ENCODE measurements at places on chromosomes 13 and 19. TPM values are rescaled to one million over a fixed set of nuclear protein-coding genes. Genes with fewer than 3 reads are reported as not detected.

Gene SERPINE3
- not detected for total RNA-seq

Gene YJEFN3
- total RNA-seq, result 4.4 TPM

Gene PSG6
- not detected for total RNA-seq

Gene DLL3
- total RNA-seq, result not detected

Gene LMTK3
- 18.9 TPM for total RNA-seq

DNA sequence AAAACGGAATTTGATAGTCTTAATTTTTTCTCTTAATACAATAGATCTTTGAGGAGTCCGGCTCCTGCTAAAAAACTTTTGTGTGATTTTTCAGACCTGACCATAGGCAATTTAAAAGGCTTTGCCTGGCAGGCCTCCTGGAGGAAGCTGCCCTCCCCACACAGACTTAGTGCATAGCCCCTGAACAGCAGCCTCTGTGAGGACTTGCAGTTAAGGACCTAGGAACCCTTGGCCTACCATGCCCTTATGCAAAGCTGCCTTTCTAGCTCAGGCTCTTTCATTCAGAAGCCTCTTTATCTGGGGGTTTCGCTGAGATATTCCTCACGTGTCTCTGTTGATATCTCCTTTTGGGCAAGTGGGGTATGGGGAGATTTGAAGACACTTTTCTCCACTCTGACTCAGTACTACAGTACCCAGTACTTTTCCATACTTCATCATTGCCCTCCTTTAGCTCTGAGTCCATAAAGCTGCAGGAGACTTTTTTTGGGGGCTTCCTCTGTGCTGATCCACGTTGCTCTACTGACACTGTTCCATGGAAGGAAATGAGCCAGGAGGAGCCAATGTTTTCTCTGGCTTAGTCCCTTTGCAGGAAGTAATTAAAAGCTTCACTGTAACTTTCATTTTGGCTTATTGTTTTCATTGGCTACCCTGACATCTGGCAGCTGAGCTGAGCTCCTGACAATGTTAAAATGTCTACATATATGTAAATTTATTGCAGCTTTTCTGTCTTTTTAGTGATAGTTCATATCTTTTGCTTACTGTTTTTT lies 283.1 kb downstream of the TDRD3 start:
- DNase-seq, result no peak
- H3K27ac ChIP-seq, result no peak overlapping the region
- H3K4me1 ChIP-seq, result no peaks in the 10 kb centered on the region
- no peak overlapping the region for H3K4me3 ChIP-seq

DNA sequence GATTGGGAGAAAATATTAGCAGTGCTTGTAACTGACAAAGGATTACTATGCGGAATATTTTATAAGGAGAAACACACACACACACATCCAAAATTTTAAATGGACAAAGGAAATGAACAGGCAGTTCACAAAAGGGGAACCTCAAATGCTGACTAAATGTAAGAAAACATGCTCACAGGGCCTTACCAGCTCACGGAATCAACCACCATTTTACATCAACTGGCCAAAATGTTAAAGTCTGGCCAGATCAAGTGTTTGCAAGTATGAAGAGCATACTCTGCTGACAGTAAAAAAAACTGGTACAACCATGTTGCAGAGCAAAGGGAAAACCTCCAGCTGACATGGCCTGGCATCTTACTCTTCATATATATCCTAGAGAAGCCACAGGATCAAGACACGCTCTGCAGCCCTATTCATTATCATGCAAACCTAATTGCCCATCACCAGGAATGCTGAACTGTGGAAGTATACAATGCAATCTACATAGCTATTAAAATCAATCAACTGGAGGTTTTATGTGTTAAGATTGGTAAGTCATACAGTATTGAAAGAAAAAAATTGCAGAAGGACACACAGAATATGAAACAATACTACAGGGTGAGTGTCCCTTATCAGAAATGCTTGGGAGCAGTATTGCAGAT lies 124.4 kb downstream of the RNF17 start:
- no peaks in the 10 kb centered on the region for H3K4me1 ChIP-seq
- H3K27ac ChIP-seq, result no peak overlapping the region
- H3K4me3 ChIP-seq, result no peak overlapping the region
- no peaks in the 10 kb centered on the region for H3K36me3 ChIP-seq

DNA sequence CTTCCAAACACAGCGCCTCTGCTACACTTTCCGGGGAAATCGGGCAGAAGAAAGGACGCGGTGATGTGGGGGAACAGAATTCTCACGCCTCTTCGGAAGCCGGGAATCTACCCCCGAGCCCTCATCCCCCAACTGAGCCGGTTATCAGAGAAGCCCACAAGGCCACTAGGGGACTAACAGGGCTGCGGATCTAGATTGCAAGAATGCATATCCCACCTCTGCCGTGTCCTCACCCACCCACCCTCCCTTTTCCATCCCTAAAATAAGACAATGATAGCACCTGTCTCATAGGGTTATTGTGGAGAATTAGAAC lies 1.1 kb downstream of the IGFLR1 start:
- peak overlapping the region; percentile 91 for H3K4me3 ChIP-seq
- DNase-seq, result no peak
- H3K36me3 ChIP-seq, result peaks cover 31% of the 10 kb centered on the region
- H3K4me1 ChIP-seq, result peaks cover 74% of the 10 kb centered on the region

DNA sequence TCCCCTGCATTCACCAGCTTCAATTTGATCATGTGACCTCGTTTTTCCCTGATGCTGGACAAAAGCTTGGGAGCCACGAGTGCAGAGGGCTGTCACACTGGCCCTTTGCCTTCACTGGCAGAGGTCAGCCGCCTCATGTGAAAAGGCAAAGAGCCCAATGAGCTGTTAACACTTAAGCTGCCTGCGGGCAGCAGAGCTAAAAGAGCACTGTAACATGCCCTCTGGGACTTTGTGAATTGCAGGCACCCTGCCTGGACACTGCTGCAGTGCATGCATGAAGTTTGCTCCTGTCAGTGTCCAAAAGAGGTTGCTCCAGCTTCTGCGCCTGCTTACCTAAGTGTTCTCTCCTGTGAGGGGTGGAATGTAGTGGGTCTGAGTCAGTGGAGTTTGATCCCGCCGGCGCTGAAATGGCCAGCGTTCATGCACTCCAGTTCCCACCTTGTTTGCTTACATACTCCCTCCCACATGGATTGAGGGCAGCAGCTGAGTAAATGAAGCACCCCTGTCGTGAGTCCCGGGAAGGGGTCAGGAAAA lies 193.7 kb downstream of the RFC3 start:
- H3K4me1 ChIP-seq, result no peaks in the 10 kb centered on the region
- no peaks in the 10 kb centered on the region for H3K36me3 ChIP-seq
- H3K4me3 ChIP-seq, result no peak overlapping the region
- H3K27ac ChIP-seq, result no peak overlapping the region

DNA sequence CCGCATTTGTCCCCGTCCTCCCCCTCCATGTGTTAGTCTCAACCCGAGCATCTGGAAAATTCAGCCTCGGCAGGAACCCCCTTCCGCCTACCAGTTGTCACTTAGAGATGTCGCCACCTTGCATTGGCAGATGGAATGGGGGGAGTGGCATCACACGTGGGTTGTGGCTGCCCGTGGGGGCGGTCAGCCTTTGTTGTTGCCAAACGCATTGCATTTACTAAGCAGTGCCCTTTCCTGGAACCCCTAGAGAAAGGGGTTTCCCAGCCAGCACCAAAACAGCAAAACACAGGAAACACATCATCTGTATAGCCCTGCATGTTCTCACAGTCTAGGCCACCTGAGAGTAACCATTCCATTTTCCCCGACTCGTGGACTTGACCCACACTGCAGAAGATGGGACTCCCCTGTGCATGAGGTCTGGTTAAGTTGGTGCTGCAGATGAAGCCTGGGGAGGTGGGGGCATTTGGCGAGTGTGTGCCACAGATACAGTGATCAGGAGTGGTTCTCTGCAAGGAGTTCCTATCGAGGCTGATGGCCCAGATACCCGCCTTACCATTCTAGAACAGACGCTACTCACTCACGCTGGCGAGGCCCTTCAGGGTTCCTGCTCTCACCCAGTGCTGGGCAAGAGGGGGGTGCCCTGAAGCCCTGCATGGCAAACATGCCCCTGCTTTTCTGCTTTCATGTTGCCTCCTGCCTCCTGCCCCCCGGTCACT lies 38.3 kb downstream of the TMED1 start:
- H3K27me3 ChIP-seq, result no peaks in the 10 kb centered on the region
- peak overlapping the region; percentile 86 for H3K27ac ChIP-seq

GRCh38 chr19:6906559-6907060 lies 19.2 kb downstream of the ADGRE1 start:
- H3K27me3 ChIP-seq, result no peaks in the 10 kb centered on the region
- H3K27ac ChIP-seq, result no peak overlapping the region
- H3K4me3 ChIP-seq, result no peak overlapping the region
- H3K36me3 ChIP-seq, result no peaks in the 10 kb centered on the region

DNA sequence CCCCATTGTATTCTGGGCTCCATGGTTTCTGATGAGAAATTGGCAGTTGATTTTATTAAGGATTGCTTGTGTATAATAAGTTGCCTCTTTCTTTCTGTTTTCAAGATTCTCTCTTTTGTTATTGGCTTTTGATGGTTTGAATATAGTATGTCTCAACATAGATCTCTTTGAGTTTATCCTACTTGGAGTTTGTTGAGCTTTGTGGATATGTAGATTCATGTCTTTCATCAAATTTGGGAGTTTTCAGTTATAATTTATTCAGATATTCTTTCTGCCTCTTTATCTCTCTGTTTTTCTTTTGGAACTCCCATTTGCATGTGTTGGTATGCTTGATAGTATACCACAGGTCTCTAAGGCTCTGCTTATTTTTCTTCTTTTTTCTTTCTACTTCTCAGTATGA lies 296.6 kb downstream of the ATP8A2 start:
- no peaks in the 10 kb centered on the region for H3K27me3 ChIP-seq
- no peaks in the 10 kb centered on the region for H3K4me1 ChIP-seq
- DNase-seq, result no peak
- no peaks in the 10 kb centered on the region for H3K36me3 ChIP-seq
- no peak overlapping the region for H3K27ac ChIP-seq

GRCh38 chr19:34560229-34560628 lies 78.7 kb downstream of the WTIP start:
- no peak overlapping the region for H3K27ac ChIP-seq
- peaks cover 7% of the 10 kb centered on the region for H3K27me3 ChIP-seq
- no peaks in the 10 kb centered on the region for H3K4me1 ChIP-seq
- DNase-seq, result no peak
- H3K36me3 ChIP-seq, result no peaks in the 10 kb centered on the region
- H3K4me3 ChIP-seq, result no peak overlapping the region

GRCh38 chr13:21670883-21671619 lies at the start of gene FGF9:
TSS of gene FGF9 (plus strand) at chr13:21671073. CDS start at chr13:21671913, 840 bp downstream.
- H3K27me3 ChIP-seq, result peaks cover 21% of the 10 kb centered on the region
- DNase-seq, result peak; percentile 90
- H3K27ac ChIP-seq, result no peak within 1 kb of the TSS
- peaks cover 62% of the 10 kb centered on the region for H3K4me1 ChIP-seq
- H3K36me3 ChIP-seq, result no peaks in the 10 kb centered on the region

GRCh38 chr13:32903720-32904119 lies 112.5 kb upstream of the KL start:
- no peaks in the 10 kb centered on the region for H3K27me3 ChIP-seq
- DNase-seq, result no peak
- H3K4me1 ChIP-seq, result no peaks in the 10 kb centered on the region
- H3K27ac ChIP-seq, result no peak overlapping the region

GRCh38 chr19:1857648-1858326 lies 5.6 kb downstream of the KLF16 start:
- H3K4me1 ChIP-seq, result peaks cover 94% of the 10 kb centered on the region
- peak overlapping the region; percentile 77 for H3K27ac ChIP-seq
- no peaks in the 10 kb centered on the region for H3K36me3 ChIP-seq
- no peak for DNase-seq

DNA sequence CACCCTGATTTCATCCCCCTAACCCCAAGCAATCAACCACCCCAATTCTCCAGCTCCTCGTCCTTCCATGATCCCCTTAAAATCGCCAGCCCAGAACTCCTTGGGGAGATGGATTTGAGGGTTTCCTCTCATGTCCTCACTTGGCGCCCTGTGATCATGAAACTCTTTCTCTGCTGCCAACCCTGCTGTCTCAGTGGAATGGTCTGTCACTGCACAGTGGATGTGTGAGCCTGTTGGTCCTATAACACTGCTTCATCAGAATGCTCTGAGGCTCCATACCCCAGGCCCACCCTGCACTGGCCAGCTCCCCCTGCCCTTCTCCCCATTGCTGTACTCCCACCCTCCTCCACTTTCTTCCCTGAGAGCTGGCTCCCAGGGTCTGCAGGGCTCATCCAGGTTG lies 12.6 kb upstream of the ZNF792 start:
- no peak overlapping the region for H3K4me3 ChIP-seq
- H3K27me3 ChIP-seq, result no peaks in the 10 kb centered on the region
- no peaks in the 10 kb centered on the region for H3K36me3 ChIP-seq
- H3K4me1 ChIP-seq, result peaks cover 21% of the 10 kb centered on the region
- H3K27ac ChIP-seq, result no peak overlapping the region
- no peak for DNase-seq

- H3K4me3 ChIP-seq, result no peak overlapping the region
- H3K4me1 ChIP-seq, result peaks cover 13% of the 10 kb centered on the region
- H3K36me3 ChIP-seq, result no peaks in the 10 kb centered on the region
- no peak overlapping the region for H3K27ac ChIP-seq
These were observed 547 bp downstream of the KCNN1 start for GRCh38 chr19:17967257-17968051.

GRCh38 chr13:30841154-30841553 lies 64.9 kb upstream of the MEDAG start:
- no peak overlapping the region for H3K27ac ChIP-seq
- H3K4me1 ChIP-seq, result peaks cover 19% of the 10 kb centered on the region
- H3K27me3 ChIP-seq, result no peaks in the 10 kb centered on the region
- no peak overlapping the region for H3K4me3 ChIP-seq
- no peaks in the 10 kb centered on the region for H3K36me3 ChIP-seq

DNA sequence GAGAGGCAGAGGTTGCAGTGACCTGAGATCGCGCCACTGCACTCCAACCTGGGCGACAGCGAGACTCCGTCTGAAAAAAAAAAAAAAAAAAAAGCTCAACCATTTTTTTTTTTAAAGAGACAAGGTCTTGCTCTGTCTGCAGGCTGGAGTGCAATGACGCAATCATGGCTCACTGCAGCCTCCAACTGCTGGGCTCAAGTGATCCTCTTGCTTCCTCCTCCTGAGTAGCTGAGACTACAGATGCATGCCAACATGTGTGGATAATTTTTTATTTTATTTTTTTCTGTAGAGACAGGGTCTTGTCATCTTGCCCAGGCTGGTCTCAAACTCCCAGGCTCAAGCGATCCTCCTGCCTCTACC lies 10.3 kb downstream of the EHD2 start:
- no peak overlapping the region for H3K27ac ChIP-seq
- DNase-seq, result peak; percentile 53
- no peaks in the 10 kb centered on the region for H3K4me1 ChIP-seq
- no peak overlapping the region for H3K4me3 ChIP-seq
- no peaks in the 10 kb centered on the region for H3K36me3 ChIP-seq
- H3K27me3 ChIP-seq, result peaks cover 6% of the 10 kb centered on the region

GRCh38 chr19:40633207-40633606 lies 32.0 kb downstream of the LTBP4 start:
- H3K36me3 ChIP-seq, result peaks cover 3% of the 10 kb centered on the region
- DNase-seq, result no peak
- no peak overlapping the region for H3K4me3 ChIP-seq
- H3K4me1 ChIP-seq, result peaks cover 9% of the 10 kb centered on the region
- H3K27me3 ChIP-seq, result no peaks in the 10 kb centered on the region
- no peak overlapping the region for H3K27ac ChIP-seq

DNA sequence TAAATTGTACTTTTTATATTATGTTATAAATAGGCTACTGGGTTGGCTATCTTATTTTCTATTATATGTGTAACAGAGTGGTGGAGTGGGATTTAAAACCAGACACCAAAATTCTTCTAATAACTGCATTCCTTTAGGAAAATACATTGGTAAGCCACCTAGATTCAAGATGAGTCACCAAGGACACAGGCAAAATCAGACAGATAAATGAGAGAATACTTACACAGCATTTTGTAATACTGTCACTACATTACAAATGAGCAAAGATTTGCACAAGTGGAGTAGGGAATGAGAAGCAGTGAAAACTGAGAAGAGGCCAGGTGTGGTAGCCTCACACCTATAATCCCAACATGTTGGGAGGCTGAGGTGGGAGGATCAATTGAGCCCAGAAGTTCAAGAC lies 6.2 kb upstream of the SPART start:
- H3K36me3 ChIP-seq, result no peaks in the 10 kb centered on the region
- H3K27ac ChIP-seq, result no peak overlapping the region
- no peak for DNase-seq
- no peak overlapping the region for H3K4me3 ChIP-seq
